ENCODE measurements at places on chromosomes 3 and 15. TPM values are rescaled to one million over a fixed set of nuclear protein-coding genes. Genes with fewer than 3 reads are reported as not detected.

The CHRNA3 gene
- not detected for total RNA-seq

The CCR1 gene
- total RNA-seq = not detected

The DAPK2 gene
- 1.0 TPM for total RNA-seq

The ACKR4 gene
- total RNA-seq = 1.2 TPM

The IQCF2 gene
- not detected for total RNA-seq

The PLA2G4D gene
- not detected for total RNA-seq

The IMPG2 gene
- 0.45 TPM for total RNA-seq

The ZDHHC23 gene
- total RNA-seq = 1.7 TPM

The GOLGA8T gene
- total RNA-seq = 0.49 TPM

The AQP9 gene
- total RNA-seq = not detected

The IRAK2 gene
- total RNA-seq = 5.4 TPM

The PRR20G gene
- not detected for total RNA-seq

The CTXN2 gene
- total RNA-seq = not detected

The MOBP gene
- not detected for total RNA-seq

The PLS1 gene
- total RNA-seq = 8.1 TPM

The EIF1B gene
- 88.2 TPM for total RNA-seq

The CCDC39 gene
- total RNA-seq = 0.09 TPM

DNA sequence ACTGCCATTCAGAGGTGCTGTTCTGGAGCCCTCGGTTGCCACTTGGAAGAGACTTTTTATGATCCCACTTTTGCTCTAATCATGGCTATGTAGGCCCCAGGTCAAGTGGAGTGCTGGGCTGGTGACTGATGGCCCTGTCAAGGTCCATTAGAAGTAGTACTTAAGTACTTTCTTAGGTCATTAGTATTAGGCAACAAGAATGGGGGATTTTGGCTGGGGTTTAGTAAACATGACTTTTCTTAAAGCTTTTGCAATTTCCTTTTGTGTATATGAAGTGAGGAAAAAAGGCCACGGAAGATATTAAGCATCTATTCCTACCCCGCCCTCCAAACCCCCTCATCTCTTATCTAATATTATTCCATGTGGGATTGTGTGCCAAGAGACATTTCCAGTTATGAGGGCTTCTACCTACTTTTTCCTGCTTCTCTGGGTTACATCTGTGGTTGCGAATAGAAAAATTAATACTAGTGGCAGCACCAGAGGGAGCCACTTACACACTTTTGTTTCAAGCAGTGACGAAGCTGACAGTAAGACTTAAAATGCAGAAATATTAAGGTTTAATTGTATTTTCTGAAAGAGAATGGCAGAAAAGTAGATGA, 13.9 kb downstream of the NLGN1 start:
- no peak for DNase-seq

- no peak for DNase-seq
Measured at GRCh38 chr15:36449084-36449661, 130.3 kb upstream of the CDIN1 start.

DNA sequence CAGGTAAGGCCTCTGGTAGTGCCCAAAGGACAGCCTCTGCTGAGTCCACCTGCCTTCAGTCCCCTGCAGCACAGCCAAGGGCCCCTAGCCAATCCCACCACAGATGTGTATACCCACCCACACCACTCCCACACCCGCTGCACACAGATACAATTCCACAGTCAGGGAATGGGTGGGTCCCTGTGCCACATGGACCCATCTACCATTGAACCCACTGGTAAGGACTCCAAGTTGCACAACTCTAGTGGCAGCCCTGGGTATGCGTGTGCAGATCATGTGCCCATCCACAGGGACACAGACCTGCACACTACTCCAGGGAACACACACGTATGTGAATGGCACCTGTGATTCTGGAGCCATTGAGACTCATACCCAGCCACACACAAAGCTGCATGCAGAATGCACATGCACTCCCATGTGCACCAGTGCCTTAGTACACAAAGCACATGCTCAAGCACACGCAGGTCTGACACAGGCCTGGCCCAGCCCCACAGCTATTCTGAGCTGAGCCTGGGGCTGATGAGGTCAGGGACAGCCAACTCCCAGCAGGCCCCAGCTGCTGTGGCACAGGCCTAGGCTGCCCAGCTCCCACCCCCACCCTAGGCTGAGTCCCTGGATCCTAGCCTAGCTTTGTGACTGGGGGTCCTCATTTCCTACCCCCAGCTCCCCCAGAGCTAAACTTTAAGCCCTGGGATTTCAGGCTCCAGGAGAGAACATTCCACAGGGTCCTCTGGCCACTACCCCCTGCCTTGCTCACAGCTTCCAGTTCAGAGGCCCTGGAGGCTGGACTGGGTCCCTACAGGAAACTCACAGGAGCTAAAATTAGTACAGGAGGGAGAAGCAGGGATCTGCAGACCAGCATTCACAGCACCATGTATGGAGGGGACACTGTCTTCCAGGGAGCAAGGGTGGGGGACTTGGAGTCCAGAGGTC, 2.7 kb upstream of the ALS2CL start:
- DNase-seq = no peak

- DNase-seq = peak; percentile 24
Measured at GRCh38 chr3:13308380-13308801, 111.7 kb downstream of the NUP210 start.

- no peak for DNase-seq
Measured at GRCh38 chr3:297585-297984, 101.0 kb downstream of the CHL1 start.

- DNase-seq = no peak
Measured at GRCh38 chr15:25406846-25407245, 32.0 kb downstream of the UBE3A start.

GRCh38 chr3:17195856-17196604, 311.3 kb downstream of the PLCL2 start:
- no peak for DNase-seq

GRCh38 chr15:88606070-88606794, 14.9 kb upstream of the AEN start:
- no peak for DNase-seq

- DNase-seq = no peak
Measured at GRCh38 chr3:123110282-123110975, 43.6 kb downstream of the PDIA5 start.

DNA sequence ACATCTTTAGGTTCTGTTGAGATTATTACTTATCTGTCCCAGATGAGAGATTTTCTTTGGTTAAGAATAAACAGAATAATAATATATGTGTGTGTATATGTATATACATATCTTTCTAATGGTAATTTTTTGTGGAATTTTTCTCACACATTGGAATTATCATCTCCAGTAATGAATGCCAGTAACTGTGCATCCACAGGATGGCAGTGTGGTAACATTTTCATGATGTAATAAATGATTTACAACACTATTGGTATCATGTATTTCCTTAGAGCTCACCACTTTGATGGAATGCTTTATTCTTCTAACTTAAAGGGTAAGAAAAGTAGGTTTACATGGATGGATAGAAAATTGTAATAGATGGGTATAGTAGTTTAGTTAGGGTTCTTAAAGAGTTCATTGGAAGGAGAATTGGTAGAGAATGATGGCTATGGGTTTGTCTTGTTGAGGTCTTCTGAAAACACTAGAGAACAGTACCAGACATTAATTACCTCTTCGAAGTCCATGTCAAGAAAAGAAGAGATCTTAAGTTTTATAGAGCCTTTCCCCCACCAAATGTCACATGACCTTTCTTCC, 78.1 kb downstream of the STT3B start:
- no peak for DNase-seq

- peak; percentile 46 for DNase-seq
Measured at GRCh38 chr3:83216919-83217594, 1455.6 kb upstream of the GBE1 start.

DNA sequence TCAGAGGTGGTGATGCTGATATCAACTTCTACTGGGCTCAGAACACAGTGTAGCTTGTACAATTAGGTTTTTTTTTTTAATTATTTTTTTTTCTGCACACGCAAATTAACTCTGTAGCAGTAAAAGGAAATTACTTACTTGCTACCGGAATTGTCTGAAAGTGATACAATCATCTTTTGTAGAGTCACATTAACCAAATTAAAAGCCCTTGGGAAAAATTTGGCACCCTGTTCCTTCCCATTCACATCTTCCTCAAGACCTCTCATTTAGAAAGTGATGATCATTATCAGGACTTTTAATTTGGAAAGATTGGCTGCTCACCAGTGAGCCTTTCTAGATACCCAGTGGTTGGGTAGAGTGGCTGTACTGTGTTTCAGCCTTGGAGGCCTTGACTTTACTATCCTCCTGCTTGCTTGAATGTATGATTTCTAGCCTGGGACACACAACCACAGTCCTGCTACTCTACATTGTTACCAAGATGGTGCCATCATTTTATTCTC, 158.3 kb downstream of the ECT2 start:
- DNase-seq = no peak

DNA sequence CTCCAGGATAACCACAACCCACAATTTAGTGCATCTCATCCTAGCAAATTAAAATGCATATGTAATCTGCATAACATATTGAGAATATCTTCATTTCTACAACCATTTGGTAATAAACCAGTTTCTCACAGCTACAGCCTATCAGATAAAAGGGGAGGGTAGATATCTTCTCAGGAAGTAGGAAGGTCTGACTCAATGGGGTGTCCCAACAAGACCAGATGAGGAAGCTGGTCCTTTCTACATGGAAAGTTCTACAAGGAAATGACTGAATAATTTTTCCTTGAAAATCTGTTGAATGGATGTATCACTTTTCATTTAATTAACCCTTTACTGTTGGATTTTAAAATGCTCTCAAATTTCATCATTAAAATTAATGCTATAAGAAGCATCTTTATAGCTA, 17.4 kb upstream of the TMPRSS7 start:
- DNase-seq = no peak

DNA sequence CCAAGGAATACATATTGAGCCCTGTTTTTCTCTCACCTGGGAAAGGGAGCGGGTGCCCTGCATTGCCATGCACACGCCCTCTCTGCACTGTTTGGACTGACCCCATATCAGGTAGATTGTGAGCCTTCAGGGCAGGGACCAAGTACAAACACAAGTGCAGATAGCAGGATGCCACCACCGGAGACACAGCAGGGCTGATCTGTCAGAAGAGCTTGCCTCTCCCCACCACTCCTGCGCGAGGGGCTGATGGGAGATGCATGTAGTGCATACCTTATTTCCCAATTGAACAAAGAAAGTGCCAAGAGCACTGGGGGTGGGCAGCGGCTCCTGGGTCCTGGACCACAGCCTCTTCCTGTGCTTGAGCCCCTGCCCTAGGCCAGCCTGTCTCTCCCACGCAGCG, 9.0 kb upstream of the SLCO2A1 start:
- DNase-seq = no peak

DNA sequence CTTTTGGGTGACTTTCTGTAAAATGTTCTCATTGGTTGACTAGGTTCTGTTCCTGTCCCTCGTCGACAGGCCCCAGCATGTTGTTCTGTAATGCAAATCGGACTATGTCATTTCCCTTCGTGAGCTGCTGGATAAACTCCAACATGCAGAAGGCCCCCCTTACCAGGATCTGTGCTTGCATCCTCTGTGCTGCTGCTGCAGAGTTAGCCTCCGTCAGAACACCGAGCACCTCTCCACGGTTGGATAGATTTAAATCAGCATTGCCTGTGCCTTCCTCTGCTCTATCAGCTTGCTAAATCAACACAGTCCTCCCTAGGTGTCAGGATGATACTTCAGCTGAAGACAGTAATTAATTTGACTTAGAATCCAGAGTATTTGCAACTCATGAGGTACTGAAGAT, 12.7 kb upstream of the MINDY4B start:
- DNase-seq = no peak

DNA sequence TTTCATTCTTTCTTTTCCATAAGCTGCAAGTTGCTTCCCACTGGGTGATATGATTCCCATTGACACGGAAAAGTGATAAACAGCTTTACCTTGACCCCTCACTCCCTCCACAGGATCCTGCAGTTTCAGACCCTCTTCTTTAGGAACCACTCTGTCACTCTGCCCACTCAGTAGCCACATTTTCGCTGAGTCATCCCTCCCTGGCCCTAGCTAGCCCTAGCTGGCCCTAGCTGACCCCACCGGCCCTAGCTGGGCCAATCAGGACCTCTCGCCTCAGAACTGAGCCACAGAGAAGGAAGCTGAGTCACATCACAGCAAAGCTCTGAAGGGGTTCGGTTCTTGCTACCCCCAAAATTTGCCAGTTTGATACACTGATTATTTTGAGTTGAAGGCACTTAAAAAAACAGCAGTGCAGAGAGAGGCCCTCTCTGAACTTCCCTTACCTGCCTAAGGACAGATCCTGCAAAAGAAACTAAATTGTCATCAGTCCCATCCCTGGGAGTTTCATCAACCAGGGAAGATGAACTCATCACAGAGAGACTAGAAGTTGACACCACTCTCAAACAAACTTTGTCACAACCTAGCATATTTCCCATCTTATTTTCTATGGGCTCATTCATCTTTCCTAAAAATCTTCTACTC, 233.5 kb upstream of the PROK2 start:
- no peak for DNase-seq

- DNase-seq = no peak
Measured at GRCh38 chr15:67707520-67708283, 117.6 kb upstream of the SKOR1 start.

DNA sequence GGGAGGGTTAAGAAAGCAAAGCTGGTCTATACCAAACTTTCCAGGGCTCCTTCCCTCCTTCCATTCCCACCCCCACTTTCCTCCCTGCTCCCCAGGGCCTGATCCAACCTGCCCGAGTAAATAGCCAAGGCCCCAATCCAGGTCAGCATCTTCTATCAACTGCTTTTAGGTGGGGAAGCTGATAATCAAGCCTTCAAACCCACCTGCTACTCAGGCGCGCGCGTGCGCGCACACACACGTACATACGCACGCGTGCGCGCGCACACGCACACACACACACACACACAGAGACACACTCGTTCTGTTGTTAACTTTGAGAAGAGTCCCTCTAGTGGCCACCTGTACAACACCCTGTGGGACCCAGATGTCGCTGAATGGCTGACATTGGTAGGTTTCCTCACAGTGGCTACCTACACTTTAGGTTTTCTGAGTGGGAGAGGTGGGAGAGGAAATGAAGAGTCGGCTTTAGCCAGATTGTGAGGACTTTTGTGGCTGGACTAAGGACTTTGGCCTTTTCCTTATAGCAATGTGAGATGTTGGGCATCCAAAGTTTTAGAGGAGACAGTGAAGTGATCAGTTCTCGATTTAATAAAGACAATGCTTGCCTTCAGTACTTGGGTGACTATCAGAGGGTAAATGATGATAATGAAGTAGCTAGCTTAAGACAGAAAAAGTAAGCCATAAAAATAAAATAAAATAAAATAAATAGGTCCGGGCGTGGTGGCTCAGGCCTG, 179.9 kb upstream of the C2CD4B start:
- no peak for DNase-seq

GRCh38 chr3:66038726-66039589, at the start of gene MAGI1:
Gene MAGI1 (minus strand): TSS chr3:66038918. CDS start chr3:66038308, 610 bp downstream.
- no peak for DNase-seq

- DNase-seq = no peak
Measured at GRCh38 chr15:33656168-33656567, 312.1 kb upstream of the CHRM5 start.

- DNase-seq = no peak
Measured at GRCh38 chr15:69666921-69667811, 214.5 kb downstream of the RPLP1 start.

GRCh38 chr3:126389794-126390146, 4.9 kb upstream of the CFAP100 start:
- no peak for DNase-seq

- no peak for DNase-seq
Measured at GRCh38 chr3:101527441-101527840, 14.4 kb upstream of the SENP7 start.

- DNase-seq = no peak
Measured at GRCh38 chr3:58742239-58742638, 75.7 kb upstream of the FAM3D start.

Measured in activated naive CD4-positive, alpha-beta T cell treated with anti-CD3 and anti-CD28 coated beads, Interleukin-2, amount 50 U/mL, for 72 hours (primary cell).